ENCODE measurements at places on chromosomes 7 and 10.

DNA sequence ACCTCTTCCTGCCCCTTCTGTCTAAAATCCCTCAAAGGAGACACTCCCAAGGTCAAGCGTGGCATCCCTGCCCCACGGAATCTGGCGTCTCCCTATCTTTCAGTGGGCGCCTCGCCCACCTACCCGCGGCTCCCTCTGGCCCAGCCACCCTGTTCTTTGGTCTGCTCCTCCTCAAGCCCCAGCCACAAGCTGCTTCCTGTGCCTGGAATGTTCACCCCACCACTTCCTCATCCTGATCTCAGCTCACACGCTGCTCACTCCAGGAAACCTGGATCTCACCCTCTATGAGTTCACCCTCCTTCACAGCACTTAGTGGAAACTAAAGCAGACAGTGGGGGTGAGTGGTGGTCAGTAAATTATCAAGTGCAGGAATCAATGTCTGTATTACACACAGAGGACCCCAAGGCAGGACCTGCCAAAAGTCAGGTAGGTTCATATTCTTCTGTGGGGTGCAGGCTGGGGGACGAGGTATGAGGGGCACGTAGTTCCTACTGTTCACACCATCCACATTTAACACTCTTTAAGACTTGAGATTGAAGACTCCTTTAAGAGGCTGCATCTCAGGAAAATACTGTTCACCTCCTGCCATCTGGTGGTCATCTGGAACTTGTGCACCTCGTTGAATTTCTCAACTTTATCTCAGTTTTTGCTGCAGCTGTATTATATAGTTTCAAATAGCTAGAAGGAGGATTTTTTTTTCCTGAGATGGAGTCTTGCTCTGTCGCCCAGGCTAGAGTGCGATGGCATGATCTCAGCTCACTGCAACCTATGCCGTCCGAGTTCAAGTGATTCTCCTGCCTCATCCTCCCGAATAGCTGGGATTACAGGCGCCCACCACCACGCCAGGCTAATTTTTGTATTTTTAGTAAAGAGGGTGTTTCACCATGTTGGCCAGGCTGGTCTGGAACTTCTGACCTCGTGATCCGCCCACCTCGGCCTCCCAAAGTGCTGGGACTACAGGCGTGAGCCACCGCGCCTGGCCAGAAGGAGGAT, 166.6 kb downstream of the ARHGAP21 start:
- H3K4me3 ChIP-seq, result no peak overlapping the region
- H3K27me3 ChIP-seq, result no peaks in the 10 kb centered on the region
- no peaks in the 10 kb centered on the region for H3K36me3 ChIP-seq
- H3K27ac ChIP-seq, result no peak overlapping the region
- no peaks in the 10 kb centered on the region for H3K4me1 ChIP-seq

- H3K27ac ChIP-seq, result no peak overlapping the region
- H3K27me3 ChIP-seq, result no peaks in the 10 kb centered on the region
- H3K4me1 ChIP-seq, result no peaks in the 10 kb centered on the region
- no peaks in the 10 kb centered on the region for H3K36me3 ChIP-seq
These were observed 53.4 kb upstream of the CALN1 start for GRCh38 chr7:72465521-72465920.

DNA sequence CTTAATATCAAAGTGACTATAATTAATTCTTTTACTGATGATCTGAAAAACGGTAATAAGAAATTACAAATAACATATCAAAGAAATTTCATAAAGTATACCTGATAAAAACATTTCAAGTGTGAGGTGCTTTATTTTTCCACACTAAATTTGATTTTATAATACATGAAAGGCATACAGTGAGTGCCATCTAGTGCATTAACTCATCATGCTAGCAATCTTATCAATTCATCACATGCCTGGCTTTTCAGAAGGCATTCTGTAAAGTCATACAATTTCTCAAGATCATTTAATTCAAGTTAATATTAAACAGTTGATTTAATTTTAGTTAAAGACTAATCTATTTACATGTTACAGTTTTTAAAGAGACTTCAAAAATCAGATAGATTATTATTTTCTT, 1020.9 kb downstream of the GATA3 start:
- no peaks in the 10 kb centered on the region for H3K27me3 ChIP-seq
- H3K4me1 ChIP-seq, result no peaks in the 10 kb centered on the region
- H3K4me3 ChIP-seq, result no peak overlapping the region

GRCh38 chr10:102628451-102628911, 15.8 kb upstream of the TRIM8 start:
- H3K27me3 ChIP-seq, result no peaks in the 10 kb centered on the region
- DNase-seq, result no peak
- no peaks in the 10 kb centered on the region for H3K36me3 ChIP-seq
- H3K27ac ChIP-seq, result peak overlapping the region; percentile 84
- H3K4me1 ChIP-seq, result peaks cover 11% of the 10 kb centered on the region

Measured in liver (tissue), 10 donors.